ENCODE measurements at places on chromosomes 6 and 20. TPM values are rescaled to one million over a fixed set of nuclear protein-coding genes. Genes with fewer than 3 reads are reported as not detected.

The BPIFB2 gene
- polyA plus RNA-seq: not detected

The TRAPPC3L gene
- polyA plus RNA-seq: not detected

The MCCD1 gene
- not detected for polyA plus RNA-seq

The PFDN4 gene
- polyA plus RNA-seq: 350 TPM

The SYNCRIP gene
- polyA plus RNA-seq: 93.5 TPM

The ACTL10 gene
- not detected for polyA plus RNA-seq

The SYCP2L gene
- polyA plus RNA-seq: 9.4 TPM

The UBE2C gene
- 2.5 TPM for polyA plus RNA-seq

The MEP1A gene
- not detected for polyA plus RNA-seq

The MAS1 gene
- not detected for polyA plus RNA-seq

The SAPCD1 gene
- polyA plus RNA-seq: 1.3 TPM

The SPATS1 gene
- not detected for polyA plus RNA-seq

The ATRN gene
- 27.5 TPM for polyA plus RNA-seq

The FAM162B gene
- not detected for polyA plus RNA-seq

The IER3 gene
- 3.0 TPM for polyA plus RNA-seq

The LY86 gene
- polyA plus RNA-seq: not detected

Data from neural cell (in vitro differentiated cells).